ENCODE measurements at places on chromosomes 2 and 18.

DNA sequence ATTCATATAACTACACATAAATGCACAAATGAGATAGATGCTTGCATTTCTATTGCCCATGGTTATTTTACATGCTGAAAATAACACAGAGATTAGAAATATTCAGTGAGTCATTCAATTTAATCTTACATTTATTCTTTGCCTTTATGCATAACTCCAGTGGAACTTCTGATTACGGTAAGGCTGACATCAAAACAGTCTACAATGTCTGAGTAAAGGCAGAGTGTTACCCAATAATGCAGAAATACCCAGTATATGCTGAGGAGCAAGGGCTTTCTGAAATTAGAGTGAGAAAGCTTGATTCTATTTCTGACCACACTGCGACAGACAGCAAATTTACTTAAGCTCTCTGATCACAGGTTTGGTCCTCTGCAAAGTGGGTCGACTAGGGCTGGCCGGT is 9.2 kb downstream of the NMI start:
- no peak for DNase-seq

DNA sequence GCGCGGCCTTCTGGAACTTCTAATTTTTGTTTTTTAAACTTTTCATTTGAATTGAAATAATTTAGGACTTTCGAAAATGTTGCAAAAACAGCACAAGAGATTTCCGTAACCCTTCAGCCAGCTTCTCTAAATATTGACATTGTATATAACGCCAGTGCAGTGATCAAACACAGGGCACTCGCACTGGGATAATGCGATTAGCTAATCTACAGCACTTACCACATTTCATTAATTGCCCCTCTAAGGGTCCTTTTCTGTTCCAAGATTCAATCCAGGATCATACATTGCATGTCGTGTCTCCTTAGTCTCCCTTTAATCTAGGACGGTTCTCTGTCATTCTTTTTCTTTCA is 343 bp upstream of the CD302 start:
- no peak for DNase-seq

GRCh38 chr2:14712111-14712510 is 79.6 kb downstream of the LRATD1 start:
- DNase-seq, result no peak

DNA sequence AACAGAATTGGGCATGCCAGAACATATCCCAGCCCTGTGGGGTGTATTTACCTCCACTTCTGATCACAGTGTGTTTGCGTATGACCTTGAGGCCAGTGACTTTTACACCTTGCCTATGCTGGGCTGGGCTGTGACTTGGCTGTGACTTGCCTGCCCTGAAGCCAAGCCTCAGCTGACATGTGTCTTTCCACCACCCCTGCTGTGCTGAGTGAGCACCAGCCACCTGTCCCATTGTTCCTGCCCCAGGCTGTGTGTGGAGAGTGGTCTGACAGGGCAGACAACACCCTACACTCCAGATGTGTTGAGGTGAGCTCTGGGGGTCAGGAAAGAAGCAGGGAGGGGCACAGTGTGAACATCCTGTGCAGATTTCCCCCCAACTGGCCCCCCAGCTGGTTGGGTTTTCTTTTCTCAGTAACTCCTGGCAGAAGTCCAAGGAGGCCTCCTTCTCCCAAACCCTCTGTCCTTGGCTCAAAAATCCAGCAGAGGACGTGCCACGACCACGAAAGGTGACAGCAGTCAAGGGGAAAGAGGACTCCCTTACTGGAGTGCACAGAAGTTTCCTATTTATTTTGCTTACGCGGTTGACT is 5.1 kb upstream of the STEAP3 start:
- peak; percentile 79 for DNase-seq

DNA sequence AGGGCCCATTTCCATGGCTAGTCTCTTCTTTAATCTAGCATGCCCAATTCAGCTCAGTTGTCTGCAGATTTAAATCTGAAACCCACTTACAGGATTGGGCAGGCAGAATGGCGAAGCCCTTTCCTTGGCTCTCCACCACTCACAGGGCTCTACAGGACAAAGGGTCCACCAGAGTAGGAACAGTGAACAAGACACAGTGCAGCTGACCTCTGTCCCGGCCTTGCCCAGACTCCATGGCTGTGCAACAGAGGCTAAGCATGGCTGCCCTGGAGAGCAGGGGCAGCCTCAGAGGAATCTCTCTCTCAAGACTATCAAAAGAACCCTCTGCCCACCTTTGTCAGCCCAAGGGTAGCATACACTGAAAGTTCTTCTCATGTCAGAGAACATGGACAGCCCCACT is 9.7 kb upstream of the ATP6V1B1 start:
- DNase-seq, result no peak
